ENCODE measurements at places on chromosomes 3 and 15.
A peak's percentile ranks its signal among the peaks of the same experiment; 100 is the strongest.

GRCh38 chr3:108645364-108645763 is 55.8 kb downstream of the DZIP3 start:
- no peak overlapping the region for H3K4me3 ChIP-seq
- no peaks in the 10 kb centered on the region for H3K27me3 ChIP-seq
- no peaks in the 10 kb centered on the region for H3K4me1 ChIP-seq
- H3K36me3 ChIP-seq: no peaks in the 10 kb centered on the region

DNA sequence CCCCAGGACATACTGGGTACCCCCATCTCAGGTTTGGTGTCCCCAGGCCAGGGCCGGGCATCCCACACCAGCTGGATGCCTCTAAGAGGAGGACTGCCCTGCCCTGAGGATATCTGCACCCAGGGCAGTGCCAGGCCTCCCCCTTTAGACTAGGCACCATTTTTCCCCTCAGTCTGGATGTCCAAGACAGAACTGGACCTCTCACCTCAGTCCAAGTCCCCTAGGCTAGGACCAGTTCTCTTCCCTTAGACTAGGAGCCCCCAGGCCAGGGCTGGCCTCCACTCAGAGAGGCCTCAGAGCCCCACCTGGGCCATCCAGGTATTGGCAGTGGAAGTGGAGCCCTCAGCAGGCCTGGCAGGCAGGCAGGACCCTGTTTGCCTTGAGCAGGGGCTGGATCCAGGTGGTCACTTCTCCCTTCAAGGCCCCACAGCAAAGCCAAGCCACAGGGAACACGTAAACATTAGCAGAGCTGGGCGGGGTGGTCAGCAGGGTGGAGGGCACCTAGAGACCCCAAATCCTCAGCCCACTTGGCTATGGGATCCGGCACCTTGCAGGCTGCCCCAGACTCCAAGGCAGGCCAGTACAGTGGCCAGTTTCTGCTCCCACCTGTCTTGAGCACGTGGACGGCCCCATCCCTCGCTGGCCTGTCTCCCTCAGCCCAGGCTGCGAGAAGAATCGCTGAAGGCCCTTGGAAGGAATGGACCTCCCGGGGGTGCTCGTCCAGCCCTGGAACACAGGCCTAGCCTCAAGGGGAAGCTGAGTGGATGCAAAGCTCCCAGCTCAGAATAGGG is 28.3 kb downstream of the PTH1R start:
- H3K4me3 ChIP-seq: no peak overlapping the region
- H3K36me3 ChIP-seq: no peaks in the 10 kb centered on the region
- H3K27ac ChIP-seq: no peak overlapping the region

- DNase-seq: no peak
- H3K4me3 ChIP-seq: no peak overlapping the region
- H3K27ac ChIP-seq: no peak overlapping the region
- peaks cover 2% of the 10 kb centered on the region for H3K27me3 ChIP-seq
- no peaks in the 10 kb centered on the region for H3K36me3 ChIP-seq
Observed at GRCh38 chr3:67704322-67704721, 49.9 kb upstream of the SUCLG2 start.

DNA sequence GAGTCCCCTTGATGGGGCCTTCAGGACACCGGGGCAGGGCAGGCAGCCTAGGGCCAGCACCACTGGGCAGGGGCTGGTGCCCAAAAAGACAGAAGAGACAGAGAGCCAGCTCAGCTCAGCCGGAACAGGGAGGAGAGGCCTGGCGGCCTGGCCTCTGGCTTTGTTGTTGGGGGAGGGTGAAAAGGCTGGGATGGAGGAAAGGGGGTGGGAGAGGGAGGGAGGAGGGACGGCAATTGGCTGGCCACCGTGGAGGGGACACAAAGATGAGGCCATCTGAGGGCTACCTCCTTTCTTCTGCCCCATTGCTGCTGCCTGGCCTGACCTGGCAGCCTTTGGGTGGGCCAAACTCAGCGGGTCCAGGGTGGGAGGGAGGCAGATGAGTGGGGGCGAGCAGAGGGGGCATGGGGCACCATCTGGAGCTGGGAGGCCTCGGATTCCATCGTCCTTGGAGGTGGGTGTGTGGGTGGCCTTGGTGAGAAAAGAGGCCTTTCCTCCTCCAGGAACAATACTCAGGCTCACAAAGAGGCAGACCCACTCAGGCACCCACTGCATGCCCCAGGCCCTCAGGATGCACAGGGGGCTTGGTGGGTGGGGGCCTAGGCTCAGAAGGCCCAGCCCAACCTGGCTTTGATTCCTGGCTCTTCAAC is 9.3 kb downstream of the EFCC1 start:
- H3K4me3 ChIP-seq: no peak overlapping the region
- peaks cover 7% of the 10 kb centered on the region for H3K27me3 ChIP-seq
- peaks cover 38% of the 10 kb centered on the region for H3K4me1 ChIP-seq
- H3K27ac ChIP-seq: no peak overlapping the region

DNA sequence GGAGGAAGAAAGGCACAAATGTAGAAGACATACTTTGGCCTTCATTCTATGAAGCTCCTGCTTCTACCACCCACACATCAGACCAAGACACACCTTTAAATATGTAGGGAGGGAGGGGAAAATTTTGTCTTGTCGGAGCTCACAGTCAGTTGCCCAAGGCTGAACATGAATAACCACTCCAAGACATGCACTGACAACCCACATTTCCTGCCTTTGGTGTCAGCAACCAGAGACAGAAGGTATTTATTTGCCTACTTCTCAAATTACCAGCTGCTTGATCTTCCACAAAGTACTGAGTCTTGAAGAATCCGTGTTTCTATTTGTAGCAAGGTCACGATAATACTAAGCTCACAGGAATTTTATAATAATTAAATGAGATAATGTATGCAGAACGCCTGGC is 169.7 kb downstream of the KCNMB2 start:
- H3K4me3 ChIP-seq: no peak overlapping the region
- H3K27ac ChIP-seq: no peak overlapping the region
- H3K27me3 ChIP-seq: no peaks in the 10 kb centered on the region
- H3K36me3 ChIP-seq: no peaks in the 10 kb centered on the region
- no peaks in the 10 kb centered on the region for H3K4me1 ChIP-seq

DNA sequence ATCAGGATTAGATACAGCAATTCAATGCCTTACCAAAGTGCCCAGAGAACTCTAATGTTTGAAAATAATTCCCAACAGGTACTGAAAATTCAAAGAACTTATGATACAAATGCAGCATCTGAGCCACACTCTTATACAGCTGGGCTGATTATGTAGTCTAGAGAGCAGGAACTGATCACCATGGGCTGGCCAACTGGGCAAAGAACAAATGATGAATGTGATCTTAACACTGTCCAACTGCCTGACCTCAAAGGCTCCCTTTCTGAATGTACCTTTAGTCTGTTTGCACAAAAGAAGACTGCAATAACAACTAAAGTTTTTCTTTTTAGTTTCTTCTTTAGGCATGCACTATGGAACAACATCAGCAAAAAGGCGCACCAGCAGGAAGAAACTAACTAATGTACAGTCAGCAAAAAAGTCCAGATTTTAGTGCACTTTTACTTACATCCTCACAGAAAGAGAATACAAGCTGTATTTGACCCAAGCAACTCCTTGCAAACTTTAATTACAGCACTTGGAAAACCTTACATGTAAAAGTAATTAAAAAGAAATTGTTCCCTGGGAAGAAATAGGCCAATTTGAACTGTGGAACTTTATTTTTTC is 1095.1 kb downstream of the IGSF11 start:
- no peaks in the 10 kb centered on the region for H3K4me1 ChIP-seq
- H3K27ac ChIP-seq: no peak overlapping the region
- no peak for DNase-seq

- DNase-seq: no peak
- no peaks in the 10 kb centered on the region for H3K27me3 ChIP-seq
- H3K4me1 ChIP-seq: peaks cover 11% of the 10 kb centered on the region
- no peaks in the 10 kb centered on the region for H3K36me3 ChIP-seq
- H3K4me3 ChIP-seq: no peak overlapping the region
- H3K27ac ChIP-seq: no peak overlapping the region
Observed at GRCh38 chr3:181457756-181458155, 254.0 kb upstream of the SOX2 start.

DNA sequence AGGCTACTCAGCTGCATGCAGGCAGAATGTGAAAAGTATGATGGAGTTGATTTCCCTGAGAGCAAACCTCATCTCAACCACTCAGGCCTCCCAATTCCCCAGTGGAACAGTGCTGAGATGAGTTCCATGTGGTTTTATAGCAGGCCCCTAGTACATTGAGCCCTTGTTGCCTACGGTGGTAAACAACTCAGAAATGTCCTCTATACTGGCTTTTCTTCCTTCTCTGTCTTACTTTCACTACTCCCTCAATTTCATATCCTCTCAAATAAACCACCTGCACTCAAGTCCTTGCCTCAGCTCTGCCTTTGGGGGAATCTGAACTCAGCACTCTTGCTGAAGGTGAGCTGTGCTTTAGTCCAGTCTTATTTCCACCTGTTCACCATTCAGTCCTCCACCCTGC is 399.9 kb downstream of the PDCD6IP start:
- H3K36me3 ChIP-seq: no peaks in the 10 kb centered on the region
- no peak overlapping the region for H3K27ac ChIP-seq
- peaks cover 14% of the 10 kb centered on the region for H3K4me1 ChIP-seq
- DNase-seq: no peak

- H3K27me3 ChIP-seq: peaks cover 6% of the 10 kb centered on the region
- H3K4me1 ChIP-seq: peaks cover 46% of the 10 kb centered on the region
- H3K4me3 ChIP-seq: peak within 1 kb of the TSS; percentile 95
- peaks cover 9% of the 10 kb centered on the region for H3K36me3 ChIP-seq
Observed at GRCh38 chr3:173397161-173398110, at the start of gene NLGN1. Gene NLGN1 (plus strand): TSS chr3:173397744.

DNA sequence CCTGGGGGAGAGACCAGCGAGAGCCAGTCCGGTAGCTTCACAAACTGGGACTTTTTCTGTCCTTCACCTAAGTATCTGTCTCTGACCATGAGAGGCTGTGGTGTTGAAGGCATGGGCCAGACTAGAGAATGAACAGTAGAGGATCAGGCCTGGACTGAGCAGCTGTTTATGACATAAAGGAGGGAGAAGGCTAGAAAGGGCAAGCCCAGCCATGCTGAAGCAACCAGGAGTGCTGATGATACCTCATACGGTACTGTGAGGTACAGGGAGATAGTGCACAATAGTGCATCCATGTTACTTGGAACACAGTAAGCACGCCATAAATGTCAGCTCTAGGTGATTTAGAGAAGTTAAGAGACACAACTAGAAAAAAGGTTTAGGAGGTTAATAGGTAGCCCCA is 22.6 kb upstream of the TIMP4 start:
- DNase-seq: no peak
- peaks cover 6% of the 10 kb centered on the region for H3K36me3 ChIP-seq
- peak overlapping the region; percentile 2 for H3K27ac ChIP-seq
- no peaks in the 10 kb centered on the region for H3K27me3 ChIP-seq

- no peaks in the 10 kb centered on the region for H3K36me3 ChIP-seq
- no peak overlapping the region for H3K4me3 ChIP-seq
- DNase-seq: no peak
- no peak overlapping the region for H3K27ac ChIP-seq
- H3K4me1 ChIP-seq: peaks cover 4% of the 10 kb centered on the region
Observed at GRCh38 chr3:111690242-111690641, 95.1 kb upstream of the ZBED2 start.

GRCh38 chr3:158352551-158352950 is 218.4 kb upstream of the MLF1 start:
- no peaks in the 10 kb centered on the region for H3K36me3 ChIP-seq
- H3K4me3 ChIP-seq: no peak overlapping the region
- no peak for DNase-seq
- no peak overlapping the region for H3K27ac ChIP-seq
- no peaks in the 10 kb centered on the region for H3K4me1 ChIP-seq

DNA sequence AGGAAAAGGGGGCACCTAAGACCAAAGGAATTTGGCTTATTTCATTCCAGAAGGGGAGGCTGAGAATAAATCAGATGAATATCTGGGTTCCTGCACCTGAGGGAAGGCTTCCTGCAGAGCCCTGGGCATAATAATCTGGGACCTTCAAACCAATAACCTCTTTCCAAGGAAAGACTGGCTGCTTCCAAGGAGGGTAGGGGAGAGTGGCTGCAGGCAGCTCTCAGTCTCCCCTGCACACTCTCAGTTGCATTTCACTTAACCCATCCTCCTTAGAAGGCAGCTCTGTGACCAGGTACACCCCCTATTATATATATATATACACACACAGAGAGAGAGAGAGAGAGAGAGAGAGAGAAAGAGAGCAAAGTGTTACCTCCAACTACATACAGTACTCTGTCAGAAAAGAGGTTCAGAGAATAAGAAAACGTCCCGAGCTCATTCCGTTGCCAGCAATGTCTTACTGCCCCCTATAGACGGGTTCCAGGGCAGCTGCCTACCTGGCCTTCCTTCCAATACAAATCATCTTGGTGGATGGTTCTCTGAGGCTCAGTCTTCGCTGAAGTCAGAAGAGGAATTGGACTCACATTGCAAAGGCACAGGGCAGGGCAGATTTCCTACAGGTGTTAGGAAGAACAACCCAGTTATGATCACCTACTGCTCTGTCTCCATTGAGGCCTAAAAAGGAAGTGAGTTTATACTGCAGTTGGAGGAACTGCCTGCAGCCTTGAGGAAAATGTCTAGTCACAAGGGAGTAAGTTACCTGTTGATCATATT is 26.1 kb downstream of the CAPN3 start:
- peaks cover 3% of the 10 kb centered on the region for H3K27me3 ChIP-seq
- peak; percentile 62 for DNase-seq
- peak overlapping the region; percentile 78 for H3K27ac ChIP-seq
- H3K4me1 ChIP-seq: peaks cover 46% of the 10 kb centered on the region

GRCh38 chr3:78258798-78259197 is 1218.9 kb downstream of the ROBO2 start:
- H3K27me3 ChIP-seq: no peaks in the 10 kb centered on the region
- no peak for DNase-seq
- H3K27ac ChIP-seq: no peak overlapping the region
- no peaks in the 10 kb centered on the region for H3K36me3 ChIP-seq

DNA sequence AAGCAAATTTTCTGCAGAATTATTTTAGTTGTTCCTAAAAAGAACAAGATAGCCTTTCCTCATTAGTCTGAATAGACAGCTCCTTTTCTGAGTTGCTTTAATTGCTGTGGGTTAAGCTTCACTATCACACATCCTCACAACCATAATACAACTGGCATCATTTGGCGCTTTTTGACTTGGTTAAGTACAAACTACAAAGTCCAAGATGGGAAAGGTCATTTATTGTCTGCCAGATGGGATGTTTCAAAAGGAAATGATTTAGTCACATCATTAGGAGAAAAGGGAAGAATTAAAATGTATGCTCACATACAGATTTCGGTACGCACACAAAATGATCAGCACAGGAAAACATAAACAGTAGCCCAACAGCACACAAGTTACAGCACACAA is 329.1 kb downstream of the RORA start:
- peaks cover 1% of the 10 kb centered on the region for H3K27me3 ChIP-seq
- DNase-seq: no peak
- H3K36me3 ChIP-seq: no peaks in the 10 kb centered on the region
- H3K27ac ChIP-seq: no peak overlapping the region

DNA sequence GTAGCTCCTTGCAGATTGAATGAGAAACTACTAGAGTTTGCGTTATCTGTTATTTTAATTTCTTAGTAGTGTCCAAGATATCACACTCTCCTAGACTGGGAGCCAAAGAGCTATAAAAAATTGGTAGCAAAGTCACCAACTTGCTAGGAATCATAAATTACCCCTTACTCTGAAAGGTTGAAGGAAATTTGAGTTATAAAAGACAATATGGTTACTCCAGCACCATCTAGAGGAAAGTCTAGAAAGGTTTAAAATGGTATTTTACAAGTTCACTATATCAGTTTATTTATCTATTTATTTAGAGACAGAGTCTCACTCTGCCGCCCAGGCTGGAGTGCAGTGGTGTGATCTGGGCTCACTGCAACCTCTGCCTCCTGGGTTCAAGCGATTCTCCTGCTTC is 121.6 kb downstream of the RBPMS2 start:
- no peak overlapping the region for H3K4me3 ChIP-seq
- H3K27me3 ChIP-seq: no peaks in the 10 kb centered on the region
- H3K4me1 ChIP-seq: peaks cover 11% of the 10 kb centered on the region
- H3K27ac ChIP-seq: no peak overlapping the region

Measured in endothelial cell (in vitro differentiated cells).